Cortex of kidney (tissue), 1 donor: ENCODE measurements at places on chromosomes 4 and X.

DNA sequence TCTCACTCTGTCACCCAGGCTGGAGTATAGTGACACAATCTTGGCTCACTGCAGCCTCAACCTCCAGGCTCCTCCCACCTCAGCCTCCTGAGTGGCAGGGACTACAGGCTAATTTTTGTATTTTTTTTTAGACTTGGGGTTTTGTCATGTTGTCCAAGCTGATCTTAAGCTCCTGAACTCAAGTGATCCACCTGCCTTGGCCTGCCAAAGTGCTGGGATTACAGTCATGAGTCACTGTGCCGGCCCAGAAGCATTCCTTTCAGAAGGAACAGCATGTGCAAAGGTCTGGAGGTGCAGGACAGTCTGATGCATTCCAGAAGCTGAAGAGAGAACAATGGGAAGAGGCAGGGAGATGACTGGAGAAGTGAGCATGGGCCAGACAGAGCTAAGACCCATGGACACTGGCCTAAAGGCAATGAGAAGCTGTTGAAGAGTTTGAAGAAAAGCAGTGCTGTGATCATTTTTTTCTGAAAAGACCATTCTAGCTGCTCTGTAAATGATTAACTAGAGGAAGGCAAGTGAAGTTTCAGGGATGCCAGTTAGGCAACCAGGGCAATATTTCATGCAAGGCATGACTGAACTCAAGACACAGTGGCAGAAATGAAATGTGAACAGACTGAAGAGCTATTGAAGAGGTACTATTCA is 43.2 kb downstream of the MANBA start:
- no peak for DNase-seq

- no peak for DNase-seq
These were observed 16.3 kb upstream of the SULT1B1 start for GRCh38 chr4:69776696-69777095.

- DNase-seq, result no peak
These were observed 94.1 kb upstream of the CITED1 start for GRCh38 chrX:72399816-72400215.

DNA sequence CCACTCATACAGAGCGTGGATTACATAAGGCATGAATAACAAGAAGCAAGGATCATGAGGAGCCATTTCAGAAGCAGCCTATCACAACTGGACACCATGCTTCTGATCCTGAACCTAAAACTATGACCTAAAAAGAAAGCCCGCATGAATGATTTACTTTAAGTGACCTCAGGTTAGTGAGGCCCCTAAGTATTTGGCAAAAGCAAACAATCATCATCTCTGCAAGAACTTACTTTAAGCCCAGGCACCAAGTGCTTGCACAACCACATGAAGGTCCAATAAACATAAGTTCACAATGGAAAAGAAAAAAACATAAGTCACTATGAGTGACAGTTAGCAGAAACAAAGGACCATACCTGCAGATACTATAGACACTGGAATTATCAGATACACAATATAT is 7.9 kb upstream of the MBTPS2 start:
- no peak for DNase-seq

- no peak for DNase-seq
These were observed 113.5 kb downstream of the PRKX start for GRCh38 chrX:3599802-3600430.
